ENCODE measurements at places on chromosomes 6 and 20.

GRCh38 chr6:130575971-130576370 lies 210.2 kb downstream of the TMEM200A start:
- DNase-seq = no peak

- DNase-seq = no peak
These were observed 75.7 kb upstream of the BTBD3 start for GRCh38 chr20:11841972-11842461.

DNA sequence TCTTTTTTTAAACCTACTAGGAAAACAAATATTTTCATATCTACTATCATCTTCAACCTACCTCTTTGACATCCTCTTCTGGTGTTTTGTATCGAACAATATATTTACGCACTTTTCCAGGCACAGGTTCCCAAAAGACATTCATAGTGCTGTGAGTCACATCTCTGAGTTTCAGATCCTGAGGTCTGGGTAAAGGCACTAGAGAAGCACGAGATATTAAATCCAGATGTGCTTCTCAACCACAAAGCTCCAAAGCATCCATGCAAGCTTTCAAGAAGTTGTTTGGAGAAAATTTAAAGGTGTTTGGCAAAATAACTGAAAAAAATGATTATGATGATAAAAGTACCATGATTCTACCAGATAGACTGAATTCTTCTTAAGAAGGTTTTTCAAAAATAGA lies 62.7 kb downstream of the COL12A1 start:
- no peak for DNase-seq

- DNase-seq = no peak
These were observed 44.1 kb upstream of the CTAGE9 start for GRCh38 chr6:131754715-131755567.

GRCh38 chr6:122798099-122798641 lies 9.1 kb downstream of the SMPDL3A start:
- no peak for DNase-seq

DNA sequence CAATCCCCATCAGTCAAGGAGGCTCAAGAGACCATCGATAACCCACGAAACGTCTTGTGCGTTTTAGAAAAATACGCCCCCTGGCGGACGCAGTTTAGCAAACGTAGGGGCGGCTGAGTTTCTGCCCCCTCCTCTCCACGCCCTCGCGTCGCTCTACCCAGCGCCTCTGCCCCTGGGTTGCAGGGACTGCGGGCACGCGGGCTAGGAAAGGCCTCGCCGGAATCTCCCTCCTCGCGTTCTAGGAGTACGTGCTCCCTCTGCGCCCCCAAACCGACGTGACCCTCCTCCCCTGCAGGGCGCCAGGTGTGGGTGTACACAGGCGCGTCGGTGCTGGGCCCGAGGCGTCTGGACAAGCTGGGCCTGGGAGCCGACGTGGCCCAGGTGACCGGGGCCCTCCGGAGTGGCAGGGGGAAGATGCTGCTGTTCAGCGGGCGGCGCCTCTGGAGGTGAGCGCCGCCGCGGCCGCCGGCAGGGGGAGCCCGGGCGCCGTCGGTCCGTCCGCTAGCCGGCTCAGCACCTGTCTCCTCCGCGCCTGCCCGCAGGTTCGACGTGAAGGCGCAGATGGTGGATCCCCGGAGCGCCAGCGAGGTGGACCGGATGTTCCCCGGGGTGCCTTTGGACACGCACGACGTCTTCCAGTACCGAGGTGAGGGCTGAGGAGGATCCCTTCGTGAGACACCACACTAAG lies 5.3 kb downstream of the MMP9 start:
- DNase-seq = peak; percentile 67

DNA sequence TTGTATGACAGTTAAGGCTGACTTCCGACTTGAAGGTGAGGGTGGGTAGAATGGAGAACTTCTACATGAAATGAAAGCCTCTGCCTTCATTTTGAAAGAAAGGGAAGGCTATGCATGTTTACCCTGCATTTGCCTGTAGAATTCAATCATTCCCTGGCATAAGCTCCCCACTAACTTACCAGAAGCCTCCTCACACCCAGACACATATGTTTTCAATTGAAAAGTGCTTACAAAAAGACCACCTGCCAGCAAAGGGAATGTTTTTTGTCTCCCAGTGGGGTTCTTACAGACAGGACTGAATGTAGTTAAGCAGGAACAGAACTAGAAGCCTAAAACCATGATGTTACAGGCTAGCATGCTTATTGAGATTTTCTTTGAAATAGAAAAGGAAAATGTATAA lies 392.1 kb upstream of the HSF2 start:
- DNase-seq = no peak

- DNase-seq = no peak
These were observed 43.5 kb downstream of the FNDC1 start for GRCh38 chr6:159212525-159213280.

- DNase-seq = no peak
These were observed 1.3 kb downstream of the SUPT3H start for GRCh38 chr6:45376310-45377042.

DNA sequence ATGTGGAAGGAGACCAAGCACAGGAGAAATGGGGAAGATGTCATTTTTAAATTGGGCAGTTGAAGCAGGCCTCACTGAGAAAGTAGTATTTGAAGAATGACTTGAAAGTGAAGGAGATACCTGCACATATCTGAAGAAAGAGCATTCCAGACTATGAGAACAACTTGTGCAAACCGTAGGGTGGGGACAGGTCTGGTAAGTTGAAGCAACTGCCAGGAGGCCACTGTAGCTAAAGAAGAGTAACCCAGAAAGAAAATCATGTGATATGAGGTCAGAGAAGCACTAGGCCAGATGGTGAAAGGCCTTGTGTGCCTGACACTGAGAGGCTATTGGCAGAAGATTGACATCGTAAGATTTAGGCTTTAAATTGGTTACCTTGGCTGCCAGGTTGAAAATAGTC lies 4.7 kb upstream of the SUPT3H start:
- DNase-seq = no peak

DNA sequence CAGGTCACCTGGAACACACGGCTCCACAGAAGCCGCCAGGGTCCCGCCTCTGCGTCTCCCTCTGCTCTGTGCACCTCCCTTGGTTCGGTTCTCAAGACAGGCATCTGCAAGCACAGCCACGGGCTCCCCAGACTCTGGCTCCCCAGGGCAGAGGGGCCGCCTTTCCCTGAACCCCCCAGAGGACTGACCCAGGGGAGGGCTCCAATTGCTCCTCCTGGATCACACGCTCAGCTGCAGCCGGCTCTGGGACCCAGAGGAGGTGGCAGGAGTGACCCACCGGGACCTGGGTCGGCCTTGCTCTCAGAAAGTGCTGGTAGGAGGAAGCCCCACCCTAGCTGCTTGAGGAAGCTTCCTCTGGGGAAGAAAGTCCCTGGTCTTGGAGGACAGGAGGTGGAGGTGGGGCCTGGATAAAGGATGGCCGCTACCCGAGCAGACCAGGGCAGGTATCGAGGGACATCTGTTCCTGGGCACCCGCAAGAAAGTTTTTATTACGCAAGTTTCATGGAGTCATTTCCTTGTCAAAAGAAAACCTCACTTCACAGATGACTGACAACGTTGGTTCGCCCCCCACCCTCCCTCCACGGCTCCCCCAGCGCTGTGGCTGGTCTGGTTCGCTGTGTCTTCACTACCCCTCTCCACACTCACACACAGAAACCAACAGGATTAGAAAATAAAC lies 103.9 kb upstream of the AFDN start:
- no peak for DNase-seq

DNA sequence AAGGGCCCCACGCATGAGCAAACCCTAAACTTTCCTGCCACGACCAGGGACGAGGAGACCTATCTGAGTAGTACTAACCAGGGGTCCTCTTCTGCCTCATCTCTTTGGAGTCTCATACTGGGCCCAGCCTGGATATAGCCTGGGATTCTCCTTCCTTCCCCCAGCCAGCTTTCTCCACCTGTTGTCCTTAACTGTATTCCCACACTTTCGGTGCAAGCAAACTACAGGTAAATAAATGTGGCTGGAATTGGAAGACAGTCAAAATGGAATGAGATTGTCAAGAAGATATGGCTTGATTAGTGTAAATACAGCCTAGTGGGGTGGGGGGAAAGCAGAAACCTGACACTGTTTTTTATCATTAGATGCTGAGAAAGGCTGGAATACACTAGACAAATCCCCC lies 23.5 kb upstream of the LY86 start:
- DNase-seq = no peak

- DNase-seq = no peak
These were observed 59.6 kb downstream of the LINC00237 start for GRCh38 chr20:21046413-21047070.

DNA sequence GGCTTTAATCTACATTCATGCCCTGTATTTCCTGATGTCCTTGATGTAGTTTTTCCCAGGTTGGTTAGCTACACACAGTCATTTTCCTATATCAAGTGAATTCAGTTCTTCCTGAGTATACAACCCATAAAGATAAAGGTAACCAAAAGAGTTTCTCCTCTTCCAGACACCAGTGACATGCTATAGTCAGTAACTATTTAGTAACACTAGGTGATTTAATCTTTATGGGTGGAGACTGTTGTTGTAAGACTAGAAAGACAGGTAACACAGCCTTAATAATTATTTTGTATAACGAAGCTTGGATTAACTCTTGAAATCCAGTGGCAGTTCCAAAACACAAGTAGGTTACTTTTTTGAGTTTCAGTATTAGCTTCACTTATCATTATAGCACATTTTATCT lies 17.6 kb downstream of the MCUR1 start:
- no peak for DNase-seq

- no peak for DNase-seq
These were observed 81.8 kb downstream of the KIF16B start for GRCh38 chr20:16491294-16491905.

- no peak for DNase-seq
These were observed 21.1 kb downstream of the TMEM74B start for GRCh38 chr20:1163653-1164052.

GRCh38 chr6:20237677-20238460 lies 25.6 kb upstream of the MBOAT1 start:
- no peak for DNase-seq

DNA sequence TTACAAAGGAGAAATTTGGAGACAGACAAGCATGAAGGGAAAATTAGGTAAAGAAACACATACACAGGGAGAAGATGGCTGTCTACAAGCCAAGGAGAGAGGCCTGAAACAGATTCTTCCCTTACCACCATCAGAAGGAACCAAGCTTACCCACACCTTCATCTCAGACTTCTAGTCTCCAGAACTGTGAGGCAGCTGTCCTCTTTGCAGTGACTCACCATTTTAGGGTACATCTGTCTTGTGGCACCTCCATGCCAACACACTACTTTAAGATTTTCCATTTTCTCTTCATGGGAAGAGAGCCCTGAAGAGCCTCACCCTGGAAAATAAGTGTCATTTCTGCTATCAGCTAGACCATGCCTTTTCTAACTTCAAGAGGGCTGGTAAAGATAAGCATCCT lies 369.3 kb downstream of the FRK start:
- DNase-seq = no peak

DNA sequence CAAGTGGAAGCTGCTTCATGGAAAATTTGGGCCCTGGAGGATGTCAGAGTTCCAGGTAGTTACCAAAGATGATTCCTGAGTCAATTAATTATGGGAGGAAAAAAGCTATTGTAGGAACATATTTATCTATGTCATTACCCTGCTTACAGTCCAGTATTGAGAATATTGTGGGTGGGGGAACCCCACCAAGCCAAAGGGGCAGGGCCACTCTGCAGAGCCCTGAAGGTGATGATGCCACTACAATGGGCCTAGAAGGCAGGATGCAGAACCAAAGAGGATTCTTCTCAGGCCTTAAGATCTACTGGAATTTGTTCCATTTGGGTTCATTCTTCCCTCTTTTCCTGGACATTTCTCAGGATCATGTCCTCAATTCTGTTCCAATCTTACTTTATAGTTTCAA lies 375.2 kb upstream of the MARCKS start:
- DNase-seq = no peak

DNA sequence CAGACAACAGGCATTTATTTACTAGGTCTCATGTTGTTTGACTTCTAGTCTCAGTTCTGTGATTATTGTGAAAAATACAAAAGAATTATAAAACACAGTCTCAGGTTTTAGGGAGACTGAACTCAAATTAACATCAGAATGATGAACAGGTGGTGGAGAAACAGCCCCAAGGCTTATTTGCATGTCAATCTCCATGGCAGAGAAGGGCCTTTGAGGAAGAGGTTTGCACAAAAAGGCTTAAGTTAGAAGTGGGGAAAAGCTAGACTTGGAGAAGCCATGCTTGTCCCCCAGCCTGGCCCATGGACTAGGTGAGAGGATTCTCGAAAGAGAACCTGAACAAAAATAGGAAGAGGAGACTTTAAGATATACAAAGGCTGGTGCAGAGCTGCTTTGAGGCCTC lies 183.3 kb downstream of the EDN1 start:
- DNase-seq = no peak

GRCh38 chr6:75368151-75368779 lies 83.7 kb upstream of the TMEM30A start:
- DNase-seq = no peak

DNA sequence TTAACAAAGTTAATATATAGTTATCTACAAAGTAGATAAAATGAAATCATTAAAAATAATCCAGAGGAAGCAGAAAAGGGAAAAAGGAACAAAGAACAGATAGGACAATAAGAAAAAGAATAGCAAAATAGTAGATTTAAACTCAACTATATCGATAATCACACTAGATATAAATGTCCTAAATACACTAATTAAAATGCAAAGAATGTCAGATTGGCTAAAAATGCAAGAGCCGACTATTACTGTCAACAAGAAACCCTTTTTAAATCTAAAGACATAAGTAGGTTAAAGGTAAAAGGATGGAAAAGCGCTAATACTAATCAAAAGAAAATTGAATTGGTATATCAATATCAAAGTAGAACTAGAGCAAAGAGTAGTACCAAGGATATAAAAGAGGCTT lies 164.8 kb upstream of the AKAP12 start:
- DNase-seq = no peak

DNA sequence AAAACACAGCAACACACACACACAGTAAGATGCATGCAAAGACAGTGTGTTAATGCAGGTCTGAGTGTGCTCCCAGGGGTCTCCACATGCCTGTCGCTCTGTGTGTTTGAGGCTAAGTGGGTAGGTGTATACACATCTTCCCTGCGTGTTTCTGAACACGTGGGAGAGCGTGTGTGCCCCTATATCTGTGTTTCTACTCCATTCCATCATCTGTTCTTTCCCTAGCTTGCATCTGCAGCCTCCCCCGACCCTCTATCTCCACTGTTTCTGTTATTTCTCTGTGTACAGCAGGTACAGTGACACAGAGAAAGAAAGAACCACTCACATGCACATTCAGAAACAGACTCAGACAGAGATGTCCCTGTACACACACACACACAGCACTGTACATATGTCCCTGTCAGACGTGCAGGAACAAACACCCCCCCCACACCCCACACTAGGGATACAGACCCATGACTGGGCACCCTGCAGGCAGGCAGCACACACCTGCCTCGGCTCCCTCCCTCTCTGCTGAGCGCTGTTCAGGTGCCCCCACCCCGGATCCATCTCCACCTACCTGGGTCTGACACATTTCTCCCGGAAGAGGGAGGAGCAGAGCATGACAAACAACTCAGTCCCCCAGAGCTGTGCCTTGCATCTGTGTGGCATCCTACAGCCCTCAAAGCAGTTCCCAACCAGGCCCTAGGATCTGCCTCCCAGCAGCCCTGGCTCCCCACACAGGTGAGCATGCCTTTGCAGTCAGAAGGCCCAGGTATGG lies 27.6 kb downstream of the KCNK15 start:
- no peak for DNase-seq

- no peak for DNase-seq
These were observed 459.6 kb downstream of the FRK start for GRCh38 chr6:115601064-115601463.

GRCh38 chr6:116102873-116103272 lies 2.2 kb downstream of the NT5DC1 start:
- no peak for DNase-seq

Data from stimulated activated CD4-positive, alpha-beta T cell treated with anti-CD3 and anti-CD28 coated beads, Interleukin-12 subunit alpha, Interleukin-12 subunit beta, amount 100 ng/mL, for 4 hours (primary cell).